ENCODE measurements at places on chromosomes 6 and 20. TPM values are rescaled to one million over a fixed set of nuclear protein-coding genes. Genes with fewer than 3 reads are reported as not detected.

DNA sequence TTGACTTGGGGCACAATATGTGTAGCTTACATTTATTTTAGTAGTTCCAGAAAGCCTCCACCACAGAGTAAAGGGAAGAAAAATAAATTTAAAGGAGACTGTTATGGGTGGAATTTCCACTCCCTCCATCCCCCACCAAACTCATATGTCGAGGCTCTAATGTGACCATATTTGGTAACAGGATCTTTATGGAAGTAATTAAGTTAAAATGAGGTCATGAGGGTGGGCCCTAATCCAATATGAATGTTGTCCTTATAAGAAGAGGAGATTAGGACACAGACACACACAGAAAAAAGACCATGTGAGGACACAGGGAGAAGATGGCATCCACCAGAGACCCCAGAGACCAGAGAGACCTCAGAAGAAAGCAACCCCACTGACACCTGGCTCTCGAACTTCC is 189.7 kb downstream of the EDN1 start:
- DNase-seq = no peak

GRCh38 chr20:36824142-36824940 is 50.8 kb upstream of the DSN1 start:
- no peak for DNase-seq

GRCh38 chr6:107460083-107460631 is 793 bp upstream of the PDSS2 start:
- DNase-seq = no peak

- DNase-seq = no peak
Measured at GRCh38 chr6:110233770-110234374, 53.6 kb downstream of the CDC40 start.

GRCh38 chr20:18588574-18588933 is 700 bp downstream of the DTD1 start:
- DNase-seq = peak; percentile 11

DNA sequence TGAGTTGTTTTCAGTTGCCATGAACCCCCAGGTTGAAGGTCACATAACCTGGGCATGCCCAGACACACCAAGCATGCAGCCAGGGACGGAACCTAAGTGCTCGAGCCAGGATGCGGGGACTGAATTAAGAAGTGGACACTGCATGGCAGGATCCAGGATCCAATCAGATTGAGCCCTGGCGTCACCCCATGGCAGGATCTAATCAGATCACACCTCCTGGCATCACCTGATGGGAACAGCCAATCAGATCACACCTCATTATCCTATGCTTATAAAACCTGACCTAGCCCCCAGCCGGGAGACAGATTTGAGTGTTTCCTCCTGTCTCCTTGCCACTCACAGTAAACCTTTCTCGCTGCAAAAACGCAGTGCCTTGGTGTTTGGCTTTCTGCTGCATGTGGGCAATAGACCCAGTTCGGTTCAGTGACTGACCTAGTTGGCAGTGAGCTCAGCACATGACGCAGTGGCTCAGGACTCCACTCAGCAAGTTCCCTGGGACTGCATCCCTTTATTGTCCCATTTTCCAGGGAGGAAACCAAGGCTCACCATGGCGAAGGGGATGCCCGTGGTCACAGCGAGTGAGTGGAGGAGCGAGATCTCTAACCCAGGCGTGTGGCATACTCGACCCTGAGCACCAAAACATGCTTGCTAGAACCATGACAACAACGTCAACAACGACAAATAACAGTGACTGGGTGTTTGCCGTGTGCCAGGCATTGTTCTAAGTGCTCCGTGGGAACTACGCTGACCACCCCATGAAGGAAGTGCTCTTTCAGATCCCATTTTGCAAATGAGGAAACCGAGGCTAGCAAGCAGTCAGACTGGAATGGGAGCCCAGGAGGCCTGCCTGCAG is 66.3 kb downstream of the RBM38 start:
- no peak for DNase-seq

DNA sequence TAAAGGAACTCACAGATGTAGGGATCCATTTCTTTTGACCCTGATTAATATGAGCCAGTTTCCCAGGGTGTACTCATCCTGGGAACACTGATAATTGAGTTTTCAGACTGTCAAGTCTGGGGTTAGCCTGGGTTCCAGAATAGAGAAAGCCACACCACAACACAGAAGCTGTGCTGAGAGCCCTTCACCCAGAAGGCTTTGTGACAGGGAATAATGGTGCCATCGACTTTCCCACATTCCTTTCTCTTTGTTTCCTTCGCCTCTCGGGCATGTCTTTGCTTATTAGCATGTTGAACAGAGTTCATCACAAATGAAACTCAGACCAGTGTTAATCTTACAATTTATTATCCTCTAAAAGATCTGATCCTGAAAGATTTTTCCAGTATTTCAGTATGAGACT is 95.0 kb downstream of the TCP11 start:
- DNase-seq = no peak

DNA sequence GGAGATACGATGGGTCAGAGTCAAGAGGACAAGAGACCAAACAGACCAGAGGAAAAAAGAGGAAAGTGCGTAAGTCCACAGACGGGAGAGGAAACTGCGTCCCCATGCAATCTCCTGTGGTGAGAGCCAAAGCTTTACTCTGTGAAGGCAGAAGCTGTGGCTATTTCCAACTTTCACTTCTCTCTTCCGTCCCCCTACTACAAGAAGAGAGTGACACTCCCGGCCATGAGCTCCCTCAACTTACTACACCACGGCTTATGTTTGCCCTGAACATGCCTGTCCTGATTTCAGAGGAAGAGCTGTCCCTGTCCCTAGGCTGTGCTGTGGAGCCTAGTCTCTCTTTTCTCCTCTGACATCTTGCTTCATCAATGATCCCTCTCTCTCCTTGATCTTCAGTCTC is 11.5 kb upstream of the SSR1 start:
- DNase-seq = no peak

- DNase-seq = no peak
Measured at GRCh38 chr6:168044521-168045130, 34.4 kb downstream of the FRMD1 start.

BMP6 gene
- total RNA-seq = 0.07 TPM

DNA sequence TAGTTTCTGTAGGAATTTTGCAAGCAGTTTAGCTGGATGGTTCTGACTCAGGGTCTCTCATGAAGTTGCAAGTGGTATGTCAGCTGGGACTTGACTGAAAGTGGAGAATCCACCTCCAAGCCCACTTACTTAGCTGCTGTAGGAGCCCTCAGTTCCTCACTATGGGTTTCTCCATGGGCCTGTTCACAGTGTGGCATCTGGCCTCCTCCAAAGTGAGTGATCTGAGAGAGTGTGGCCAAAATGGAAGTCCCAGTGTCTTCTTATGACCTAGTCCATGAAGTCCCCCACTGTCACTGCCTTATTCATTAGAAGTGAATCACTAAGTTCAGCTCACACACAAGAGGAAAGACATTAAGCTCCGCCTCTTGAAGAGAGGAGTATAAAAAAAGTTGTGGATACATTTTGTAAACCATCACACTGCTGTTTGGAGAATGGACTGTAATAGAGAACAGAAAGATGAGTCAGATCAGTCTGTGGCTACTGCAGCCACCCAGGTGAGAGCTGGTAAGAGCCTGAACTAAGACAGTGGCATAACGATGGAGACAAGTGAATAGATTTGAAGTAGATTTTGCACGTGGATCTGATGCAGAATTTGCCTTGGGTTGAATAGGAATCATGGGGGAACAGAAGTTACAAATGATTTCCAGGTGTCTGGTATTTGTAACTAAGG is 4.9 kb upstream of the NELFCD start:
- no peak for DNase-seq

DNA sequence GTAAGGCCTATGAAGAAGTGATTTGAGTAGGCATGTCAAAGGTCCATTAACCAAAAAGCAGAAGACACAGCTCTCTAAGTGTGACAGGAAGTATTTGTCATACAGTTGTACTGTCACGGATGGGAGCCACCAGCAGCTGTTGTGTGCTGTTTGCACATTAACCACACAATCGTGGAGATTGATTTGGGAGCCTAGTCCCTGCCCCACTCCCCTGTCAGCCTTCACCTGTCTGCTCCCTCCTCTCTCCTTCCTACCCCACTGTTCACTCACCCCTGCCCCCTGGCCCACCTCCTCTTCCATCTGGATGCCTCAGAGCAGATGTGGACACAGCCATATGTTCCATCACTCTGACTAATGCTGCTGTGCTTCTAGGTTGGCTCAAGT is 124.7 kb upstream of the SPACA1 start:
- no peak for DNase-seq

DNA sequence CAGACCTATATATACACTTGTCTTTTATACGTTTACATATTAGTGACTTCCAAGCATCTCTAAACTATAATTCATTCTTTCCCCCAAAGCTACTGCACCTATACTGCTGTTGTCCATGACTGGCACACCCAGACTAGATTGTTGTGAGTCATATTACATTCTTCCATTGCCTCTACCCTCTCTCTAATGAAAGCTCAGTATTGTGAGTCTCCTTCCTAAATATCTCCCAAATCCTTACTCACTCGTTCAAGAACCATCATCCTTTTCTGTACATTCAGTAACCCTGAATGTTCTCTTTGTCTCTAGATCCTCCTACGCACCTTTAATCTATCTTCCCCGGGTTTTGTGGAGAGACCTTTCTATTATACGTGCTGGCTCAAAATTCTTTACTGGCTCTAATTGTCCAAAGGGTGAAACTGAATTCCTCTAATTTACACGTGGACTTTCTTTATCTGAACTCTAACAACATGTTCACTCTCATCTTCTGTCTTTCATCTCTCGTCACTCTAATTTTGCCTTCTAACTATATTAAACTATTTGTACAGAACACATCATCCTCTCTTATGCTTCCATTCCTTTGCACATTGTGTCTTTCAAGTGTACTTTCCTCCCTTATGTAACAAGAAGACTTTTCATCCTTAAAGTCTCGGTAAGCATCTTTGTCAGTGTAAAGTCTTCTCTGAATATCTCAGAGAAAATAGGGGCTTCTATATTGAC is 109.3 kb downstream of the IBTK start:
- no peak for DNase-seq

DNA sequence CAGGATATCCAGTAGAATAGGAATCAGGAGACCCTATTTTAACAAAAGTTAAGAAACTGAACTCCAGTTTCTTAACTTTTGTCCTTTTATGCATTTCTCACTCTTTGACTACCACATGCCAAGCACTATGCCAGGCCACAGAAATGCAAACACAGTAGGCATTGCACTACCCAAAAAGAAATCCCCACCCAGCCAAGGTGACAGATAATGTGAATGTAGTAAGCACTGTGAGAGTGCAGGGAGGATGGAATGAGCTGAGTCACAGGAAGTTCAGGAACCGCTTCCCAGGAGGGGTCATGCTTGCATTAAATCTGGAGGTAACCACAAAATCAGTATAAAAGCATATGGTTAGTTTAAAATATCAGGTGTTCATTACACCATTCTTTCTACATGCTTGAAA is 20.1 kb upstream of the FAM83C start:
- peak; percentile 65 for DNase-seq

- DNase-seq = no peak
Measured at GRCh38 chr6:81759782-81760181, 7.3 kb upstream of the TENT5A start.

DNA sequence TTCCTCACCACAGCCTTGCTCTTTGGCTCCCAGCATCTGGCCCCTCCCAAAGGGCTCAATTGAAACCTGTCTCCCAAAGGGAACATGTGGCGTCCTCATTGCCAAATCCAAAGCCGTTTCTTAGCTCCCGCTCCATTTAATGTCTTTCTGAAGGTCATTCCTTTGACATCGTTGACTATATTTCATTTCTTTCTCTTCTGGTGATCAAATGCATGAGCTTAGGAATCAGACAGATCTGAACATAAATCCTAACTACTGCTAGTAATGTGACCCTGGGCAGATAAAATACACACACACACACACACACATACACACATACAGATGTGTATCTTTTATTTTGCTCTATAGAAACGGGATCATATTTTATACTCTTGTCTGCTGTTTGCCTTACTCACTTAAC is 964.7 kb upstream of the FLRT3 start:
- DNase-seq = no peak

FRK gene
- total RNA-seq = 0.22 TPM

TFAP2D gene
- total RNA-seq = not detected

TMEM200A gene
- 0.04 TPM for total RNA-seq

- DNase-seq = no peak
Measured at GRCh38 chr6:118787724-118788423, 106.1 kb upstream of the ASF1A start.

DNA sequence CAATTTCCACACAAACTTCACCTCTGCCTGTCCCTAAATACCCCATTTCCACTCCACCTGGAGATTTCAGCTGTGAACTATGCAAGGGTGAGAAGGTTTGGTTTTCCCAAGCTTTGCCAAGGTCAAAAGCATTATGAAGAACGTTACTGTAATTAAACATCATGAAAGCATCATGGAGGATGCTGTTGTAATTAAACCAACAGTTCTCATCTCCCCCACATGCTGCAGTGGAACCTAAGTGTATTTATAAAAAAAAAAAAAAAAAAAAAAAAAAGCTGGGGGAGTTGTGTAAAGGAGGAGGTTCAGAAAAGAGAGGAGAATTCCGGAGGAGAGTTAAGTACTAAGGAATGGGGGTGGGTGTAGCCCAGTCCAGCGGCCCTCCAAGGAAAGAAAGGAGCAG is 474.9 kb upstream of the JARID2 start:
- no peak for DNase-seq

- peak; percentile 48 for DNase-seq
Measured at GRCh38 chr6:136791296-136792094, 782 bp downstream of the MAP3K5 start.

- no peak for DNase-seq
Measured at GRCh38 chr6:135796643-135797305, 54.7 kb upstream of the PDE7B start.

DNA sequence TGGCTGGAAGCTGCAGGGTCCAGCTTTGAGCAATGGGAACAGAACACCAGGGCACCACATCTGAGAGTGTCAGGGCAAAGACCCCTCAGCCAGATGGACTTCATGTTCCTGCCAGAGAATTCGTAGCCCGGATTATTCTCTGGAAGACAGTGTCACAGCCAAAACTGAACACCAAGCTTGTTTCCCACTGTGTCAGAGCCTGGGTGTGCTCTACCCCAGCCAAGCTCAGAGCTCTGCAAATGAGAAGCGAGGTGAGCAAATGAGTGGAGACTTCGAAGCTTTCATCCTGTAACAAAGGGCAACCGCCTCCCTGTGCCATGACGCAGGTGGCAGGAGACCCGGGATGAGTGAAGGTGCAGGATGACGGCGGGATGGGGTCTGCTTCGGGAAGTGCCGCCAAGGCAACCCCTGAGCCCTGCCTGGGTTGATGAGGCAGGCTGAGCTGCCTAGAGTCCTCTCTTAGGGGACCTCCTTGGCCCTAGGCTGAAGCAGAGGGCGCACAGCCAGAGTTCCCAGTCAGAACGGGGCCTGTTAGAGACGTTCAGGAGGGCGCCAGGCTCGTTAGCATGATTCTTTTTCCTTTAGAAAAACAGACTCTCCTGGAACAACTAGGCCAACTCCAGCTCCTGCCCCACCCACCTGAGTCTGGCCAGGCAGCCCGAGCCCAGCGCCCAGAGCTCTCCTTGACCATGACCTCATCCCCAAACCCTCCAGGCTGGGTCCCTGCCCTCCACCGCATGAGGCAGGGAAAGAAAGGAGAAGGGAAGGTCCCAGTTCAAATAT is 187.7 kb downstream of the SOD2 start:
- DNase-seq = no peak

MCCD1 gene
- total RNA-seq = not detected

SLC12A5 gene
- 5.3 TPM for total RNA-seq

All from K562 (cell line).